ENCODE measurements at places on chromosomes 11 and 22.

DNA sequence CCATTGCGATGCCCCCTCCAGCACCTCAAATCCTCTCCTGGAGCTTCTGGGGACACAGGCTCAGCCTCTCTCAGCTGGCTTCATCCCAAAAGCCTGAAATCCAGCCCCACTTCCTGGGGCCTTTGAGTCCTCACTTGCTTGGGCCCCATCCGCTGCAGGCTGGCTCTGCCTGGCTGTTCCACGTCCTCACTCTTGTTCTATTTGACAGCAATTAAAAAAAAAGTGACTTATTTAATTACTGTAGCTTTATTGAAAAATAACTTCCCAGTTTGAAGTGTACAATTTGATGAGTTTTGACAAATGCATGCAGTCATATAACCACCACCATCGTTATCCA lies 27.2 kb downstream of the PARVG start:
- no peak for DNase-seq

DNA sequence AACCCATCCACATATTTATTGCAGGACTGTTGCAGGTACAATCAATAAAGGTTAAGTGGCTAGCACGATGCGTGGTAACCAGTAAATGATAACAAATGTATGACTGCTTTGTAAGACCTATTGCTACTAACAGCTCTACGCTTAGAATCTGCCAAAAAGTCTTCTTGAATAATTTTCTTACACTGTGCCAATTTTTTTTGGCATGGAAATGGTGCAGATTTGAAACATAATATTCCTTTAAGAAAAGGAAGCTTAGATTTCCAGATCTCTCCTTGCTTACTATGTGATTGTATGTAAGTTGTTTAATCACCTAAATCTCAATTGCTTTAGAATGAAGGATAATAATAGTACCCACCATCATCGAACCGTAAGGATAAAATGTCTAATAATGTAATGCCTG lies 192.0 kb downstream of the LRRC4C start:
- DNase-seq = no peak

DNA sequence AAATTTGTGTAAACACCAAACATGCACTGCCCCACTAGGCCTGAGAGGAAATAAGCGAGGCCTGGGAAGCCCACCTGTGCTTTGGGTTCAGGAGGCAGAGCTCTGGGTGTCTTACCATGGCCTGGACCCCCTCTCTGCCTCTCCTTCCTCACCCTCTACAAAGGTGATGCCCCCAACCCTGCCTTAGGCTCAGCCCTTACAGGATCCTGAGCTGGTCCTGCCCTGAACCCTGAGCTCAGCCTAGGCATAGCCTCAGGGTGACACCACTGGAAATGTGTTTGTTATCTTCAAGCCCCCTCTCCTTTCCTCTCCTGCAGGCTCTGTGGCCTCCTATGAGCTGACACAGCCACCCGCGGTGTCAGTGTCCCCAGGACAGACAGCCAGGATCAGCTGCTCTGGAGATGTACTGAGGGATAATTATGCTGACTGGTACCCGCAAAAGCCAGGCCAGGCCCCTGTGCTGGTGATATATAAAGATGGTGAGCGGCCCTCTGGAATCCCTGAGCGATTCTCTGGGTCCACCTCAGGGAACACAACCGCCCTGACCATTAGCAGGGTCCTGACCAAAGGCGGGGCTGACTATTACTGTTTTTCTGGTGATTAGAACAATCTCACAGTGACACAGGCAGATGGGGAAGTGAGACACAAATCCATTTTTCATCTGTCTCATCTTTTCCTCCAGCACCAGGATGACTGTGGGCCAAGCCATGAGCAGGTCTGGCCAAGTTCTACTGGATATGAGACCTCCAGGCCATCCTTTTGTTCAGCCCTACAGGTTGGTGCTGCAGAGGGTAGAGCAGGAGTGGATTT lies 117.8 kb downstream of the GGTLC2 start:
- DNase-seq = no peak

- no peak for DNase-seq
Measured at GRCh38 chr22:46280999-46281623, 13.3 kb downstream of the TTC38 start.

GRCh38 chr11:123382555-123383074 lies 47.5 kb upstream of the GRAMD1B start:
- no peak for DNase-seq

DNA sequence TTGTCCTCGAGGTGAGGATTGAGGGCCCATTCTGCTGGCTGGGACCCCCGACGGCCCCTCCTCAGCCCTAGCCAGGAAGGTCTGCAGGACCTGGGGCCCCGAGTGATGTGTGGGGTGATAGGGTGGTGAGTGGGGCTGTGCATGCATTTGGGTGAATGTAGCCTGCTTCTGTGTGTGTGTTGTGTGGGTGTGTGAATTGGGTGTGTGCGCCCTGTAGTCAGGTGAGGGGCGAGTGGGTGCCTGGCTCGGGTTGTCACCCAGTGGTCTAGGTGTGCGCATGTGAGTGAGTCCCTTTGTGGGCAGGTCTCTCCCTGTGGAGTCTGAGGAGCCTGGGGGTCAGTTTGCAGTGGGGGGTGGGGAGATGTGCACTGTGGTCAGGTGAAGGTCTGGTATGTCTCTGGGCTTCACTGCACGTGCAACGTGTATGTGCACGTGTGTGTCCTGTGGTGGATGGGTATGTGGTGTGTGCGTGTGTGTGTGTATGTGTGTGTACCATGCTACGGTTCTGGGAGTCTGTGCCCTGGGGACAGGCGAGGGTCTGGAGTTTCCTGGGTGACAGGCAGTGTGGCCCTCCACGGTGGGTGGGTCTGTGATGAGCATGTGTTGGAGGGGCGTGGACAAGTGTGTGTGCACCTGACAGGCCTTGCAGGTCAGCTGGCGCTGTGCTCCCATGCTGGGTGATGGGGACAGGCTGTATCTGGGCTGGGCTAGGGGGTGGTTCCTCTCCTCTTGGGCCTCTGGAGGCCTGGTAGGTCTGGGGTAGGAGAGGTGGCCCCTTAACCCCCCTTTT lies 1.0 kb downstream of the TMEM151A start:
- DNase-seq = no peak

DNA sequence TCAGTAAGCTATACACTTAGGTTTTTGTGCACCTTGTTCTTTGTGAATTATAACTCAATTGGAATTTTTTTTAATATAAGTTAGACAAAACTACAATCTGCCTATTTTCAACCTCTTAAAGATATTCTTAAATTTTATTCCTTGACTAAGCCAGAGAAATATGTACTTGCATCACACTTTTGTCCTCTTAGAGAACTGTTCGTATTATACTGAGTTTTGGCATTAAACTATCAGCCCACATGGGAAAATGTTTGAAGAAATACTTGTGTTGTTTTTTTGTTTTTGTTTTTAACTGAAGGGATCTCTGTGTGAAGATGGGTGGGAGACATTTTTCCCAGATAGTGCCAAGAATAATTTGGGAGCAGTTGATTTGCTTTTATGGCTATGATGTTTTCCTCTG lies 25.3 kb downstream of the CEP295 start:
- no peak for DNase-seq

DNA sequence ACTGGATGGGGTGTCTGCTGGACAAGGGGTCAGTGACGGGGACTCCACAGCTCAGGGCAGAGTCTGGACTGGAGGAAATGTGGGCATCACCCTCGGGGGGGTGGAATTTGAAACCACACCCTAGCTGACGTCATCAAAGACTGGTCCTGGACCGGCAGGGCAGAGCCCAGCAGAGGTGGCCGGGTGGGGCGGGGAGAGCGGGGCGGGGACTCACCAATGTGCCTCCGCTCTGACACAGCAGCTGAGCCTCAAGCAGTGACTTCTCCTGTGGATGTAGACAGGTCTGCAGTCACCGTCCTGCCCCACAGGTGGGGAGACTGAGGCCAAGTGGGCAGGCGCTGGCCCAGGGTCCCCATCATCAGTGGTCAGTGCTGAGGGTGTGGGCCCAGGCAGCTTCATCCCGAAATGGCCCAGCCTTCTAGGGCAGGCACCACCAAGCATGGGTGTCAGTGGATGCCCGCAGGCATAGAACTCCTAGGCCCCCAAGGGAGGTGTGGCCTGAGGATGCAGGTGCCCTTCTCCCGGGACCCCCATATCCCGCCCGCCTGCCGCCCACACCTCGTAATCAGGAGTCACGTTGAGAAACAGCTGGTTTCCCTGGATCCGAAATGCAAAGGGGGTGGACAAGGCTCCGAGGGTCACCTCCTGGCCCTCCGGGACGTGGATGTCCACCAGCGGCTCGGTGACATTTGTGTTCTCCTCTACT lies 603 bp downstream of the CDHR5 start:
- peak; percentile 79 for DNase-seq

All from RWPE2 (cell line).